ENCODE measurements at places on chromosomes 13 and 19.
A peak's percentile ranks its signal among the peaks of the same experiment; 100 is the strongest.

DNA sequence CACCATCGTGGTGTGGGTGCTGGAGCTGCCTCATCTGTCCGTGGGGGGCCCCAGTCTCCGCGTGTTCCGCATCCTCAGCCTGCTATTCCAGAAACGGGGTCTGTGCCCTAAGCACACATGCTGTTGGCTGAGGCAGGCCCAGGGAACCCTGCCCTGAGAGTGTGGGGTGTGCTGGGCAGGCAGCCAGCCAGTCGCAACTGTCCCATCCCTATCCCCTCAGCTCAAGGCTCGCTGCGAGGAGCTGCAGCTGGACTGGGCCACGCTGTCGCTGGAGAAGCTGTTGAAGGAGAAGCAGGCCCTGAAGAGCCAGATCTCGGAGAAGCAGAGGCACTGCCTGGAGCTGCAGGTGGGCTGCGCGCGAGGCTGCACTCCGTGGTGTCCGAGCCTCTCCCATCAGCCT lies 21.9 kb downstream of the PLEKHJ1 start:
- DNase-seq = no peak

DNA sequence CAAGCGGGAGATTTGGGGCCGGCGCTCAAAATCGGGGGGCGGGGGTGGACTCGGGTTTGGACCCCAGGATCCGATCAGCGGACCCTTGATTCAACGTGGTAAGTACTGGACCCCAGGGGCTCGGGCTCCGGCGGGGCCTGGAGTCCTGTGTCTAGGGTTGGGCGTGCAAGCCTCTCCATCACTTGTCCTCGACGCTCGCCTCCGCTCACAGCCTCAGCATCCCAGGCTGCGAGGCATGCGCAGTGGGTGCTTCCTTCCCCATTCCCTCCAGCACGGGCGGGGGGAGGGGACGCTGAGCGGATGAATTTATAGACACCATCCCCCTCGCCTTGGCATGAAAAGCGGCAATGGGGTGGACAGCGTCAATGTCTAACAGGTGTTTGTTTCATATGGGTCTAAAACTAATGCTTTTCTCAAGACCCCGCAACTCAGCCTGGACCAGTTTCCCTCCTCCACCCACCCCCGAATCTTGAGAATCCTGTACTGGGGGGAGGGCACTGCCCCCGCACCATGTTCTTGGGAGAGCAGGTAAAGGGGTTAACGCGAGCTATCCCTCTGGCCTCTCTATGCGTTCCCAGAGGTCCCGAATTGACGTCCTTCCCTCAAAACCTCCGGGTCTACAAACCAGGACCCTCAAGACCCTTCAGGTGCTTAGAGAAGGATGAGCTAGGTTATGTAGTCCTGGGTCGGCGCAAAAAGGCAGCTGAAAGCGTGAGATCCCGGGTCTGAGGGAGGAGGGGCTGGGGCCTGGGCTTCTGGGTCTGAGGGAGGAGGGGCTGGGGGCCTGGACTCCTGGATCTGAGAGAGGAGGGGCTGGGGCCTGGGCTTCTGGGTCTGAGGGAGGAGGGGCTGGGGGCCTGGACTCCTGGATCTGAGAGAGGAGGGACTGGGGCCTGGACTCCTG lies 579 bp downstream of the CPT1C start:
- DNase-seq = no peak

GRCh38 chr13:65417953-65418352 lies 1812.2 kb downstream of the PCDH9 start:
- no peak for DNase-seq

- DNase-seq = peak; percentile 62
Observed at GRCh38 chr19:54325194-54325621, 12.2 kb upstream of the LILRA5 start.

DNA sequence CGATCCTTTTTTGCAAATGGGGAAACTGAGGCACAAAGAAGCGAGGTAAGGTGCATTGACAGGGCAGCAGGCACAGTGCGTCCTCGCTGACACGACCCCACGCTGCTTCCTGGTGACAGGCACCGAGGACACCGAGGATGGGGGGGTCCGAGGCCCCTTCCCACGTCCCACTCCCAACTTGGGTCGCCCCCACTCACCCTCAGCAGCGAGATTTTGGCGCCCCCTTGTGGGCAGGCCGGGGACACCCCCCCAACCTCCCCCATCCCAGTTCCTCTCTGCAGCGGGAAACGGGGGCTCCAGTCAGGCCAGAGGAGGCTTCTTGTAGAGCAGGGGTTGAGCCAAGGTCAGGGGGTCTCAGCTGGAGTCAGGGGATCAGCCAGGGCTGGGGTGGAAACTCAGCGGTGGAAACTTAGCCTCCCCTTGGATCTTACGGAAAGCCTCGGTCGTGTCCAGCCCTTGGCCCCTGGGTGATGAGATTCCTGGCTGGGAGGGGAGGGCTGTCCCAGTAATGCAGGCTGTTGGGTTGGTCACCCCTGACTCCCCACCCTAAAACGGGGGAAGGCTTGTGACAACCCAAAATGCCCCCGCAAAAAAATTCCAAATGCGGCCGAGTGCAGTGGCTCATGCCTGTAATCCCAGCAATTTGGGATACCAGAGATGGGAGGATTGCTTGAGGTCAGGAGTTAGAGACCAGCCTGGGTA lies 8.2 kb downstream of the SMIM24 start:
- peak; percentile 23 for DNase-seq

- no peak for DNase-seq
Observed at GRCh38 chr13:87779426-87779825, 108.3 kb downstream of the SLITRK5 start.

- DNase-seq = no peak
Observed at GRCh38 chr13:92494915-92495314, 731.7 kb upstream of the GPC6 start.

DNA sequence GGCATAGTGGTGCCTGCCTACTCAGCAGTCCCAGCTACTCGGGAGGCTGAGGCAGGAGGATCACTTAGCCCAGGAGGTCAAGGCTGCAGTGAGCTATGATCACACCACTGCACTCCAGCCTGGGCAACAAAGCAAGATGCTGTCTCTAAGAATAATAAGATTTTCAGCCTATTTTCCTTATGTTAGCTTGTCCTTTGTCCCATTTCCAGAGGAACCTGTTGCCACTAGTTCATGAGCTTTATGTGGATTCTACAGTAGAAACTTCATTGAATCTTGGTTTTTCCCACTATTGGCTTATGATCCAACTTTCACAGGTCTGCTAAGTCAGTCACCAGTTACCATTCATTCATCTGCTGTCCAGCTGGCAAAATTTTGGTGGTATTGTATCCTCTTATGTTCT lies 18.2 kb downstream of the FFAR2 start:
- no peak for DNase-seq

GRCh38 chr19:51143486-51143885 lies 1.4 kb downstream of the SIGLEC7 start:
- no peak for DNase-seq

GRCh38 chr13:31904941-31905824 lies 126.4 kb upstream of the FRY start:
- DNase-seq = no peak
